Neuronal stem cell (in vitro differentiated cells): ENCODE measurements at places on chromosomes 5 and 9.

- DNase-seq: no peak
Measured at GRCh38 chr9:89887286-89887685, 282.5 kb downstream of the GADD45G start.

DNA sequence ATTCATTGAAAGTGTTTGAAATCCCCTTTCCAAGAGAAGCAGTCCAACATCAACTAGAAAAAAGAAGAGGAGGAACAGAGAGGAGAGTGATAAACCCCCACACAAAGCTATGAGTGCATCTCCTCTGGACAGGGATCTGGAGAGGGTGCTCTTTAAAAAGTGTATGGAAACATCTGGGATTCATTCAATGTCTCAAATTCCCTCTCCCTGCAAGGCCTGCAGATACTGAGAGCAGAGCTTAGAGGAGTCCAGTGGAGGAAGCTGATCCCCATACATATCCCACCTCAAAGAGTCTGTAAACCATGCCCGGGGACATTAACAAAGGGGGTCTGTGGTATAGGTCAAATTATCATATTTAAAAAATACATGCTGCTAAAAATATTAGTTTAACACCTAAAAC is 2.2 kb downstream of the SPOCK1 start:
- DNase-seq: no peak

- DNase-seq: peak; percentile 9
Measured at GRCh38 chr5:53109056-53109442, 508 bp downstream of the MOCS2 start.

DNA sequence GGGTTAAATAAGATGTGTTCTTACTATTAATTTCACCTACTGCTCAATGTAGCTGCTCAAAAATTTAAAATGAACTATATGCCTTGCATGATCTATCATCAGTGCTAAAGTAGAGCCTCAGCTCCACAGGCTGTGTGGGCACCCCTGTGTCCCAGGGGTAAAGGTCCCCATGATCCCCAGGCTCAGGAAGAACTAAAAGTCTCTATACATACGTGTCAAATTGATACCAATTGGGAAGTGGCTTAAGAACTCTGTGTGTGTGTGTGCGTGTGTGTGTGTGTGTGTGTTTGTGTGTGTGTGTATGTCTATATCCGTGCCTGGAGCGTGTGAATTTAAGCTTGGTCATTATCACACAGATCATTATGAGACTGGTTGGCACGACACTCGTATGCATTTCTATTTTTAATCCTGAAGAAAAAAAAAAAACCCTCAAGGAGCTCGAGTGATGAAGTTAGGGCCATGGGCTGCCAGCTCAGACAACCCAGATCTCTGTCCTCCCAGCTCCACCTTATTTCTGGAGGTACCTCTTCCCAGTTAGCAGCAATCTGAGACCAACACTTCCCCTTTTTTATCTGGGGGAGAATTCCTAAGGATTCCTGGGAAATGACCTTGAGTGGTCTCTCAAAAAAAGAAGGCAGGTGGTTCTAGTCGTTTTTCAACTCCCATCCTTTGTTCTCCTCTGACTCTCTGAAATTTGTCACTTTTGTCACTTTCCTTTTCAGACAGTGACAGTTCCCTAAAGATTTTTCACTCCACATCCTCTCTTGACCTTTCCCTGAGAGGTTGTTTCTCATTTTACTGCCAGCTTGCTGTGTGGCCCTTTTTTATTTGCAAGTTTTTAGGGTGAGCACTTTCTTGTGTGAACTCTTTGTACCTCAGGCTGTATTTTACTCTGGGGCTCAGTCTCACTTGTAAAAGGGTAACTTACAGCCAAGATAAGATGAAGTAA is 45.7 kb upstream of the CTXN3 start:
- no peak for DNase-seq

DNA sequence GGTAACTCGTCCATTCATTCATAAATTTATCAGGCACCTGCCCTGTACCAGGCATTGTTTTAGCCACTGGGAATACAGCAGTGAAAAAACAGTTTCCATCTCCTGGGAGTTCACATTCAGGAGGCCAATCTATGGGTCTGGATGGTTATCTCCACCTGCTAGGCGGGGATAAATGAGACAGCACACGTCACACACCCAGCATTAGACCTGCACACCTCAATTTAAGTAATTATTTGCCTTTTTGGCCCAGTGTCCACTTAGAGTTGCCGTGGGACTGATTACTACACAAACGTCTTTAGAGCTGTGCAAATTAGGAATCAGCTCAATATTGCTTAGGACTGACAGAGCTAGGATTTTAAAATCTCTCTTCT is 46.1 kb downstream of the STK10 start:
- no peak for DNase-seq

DNA sequence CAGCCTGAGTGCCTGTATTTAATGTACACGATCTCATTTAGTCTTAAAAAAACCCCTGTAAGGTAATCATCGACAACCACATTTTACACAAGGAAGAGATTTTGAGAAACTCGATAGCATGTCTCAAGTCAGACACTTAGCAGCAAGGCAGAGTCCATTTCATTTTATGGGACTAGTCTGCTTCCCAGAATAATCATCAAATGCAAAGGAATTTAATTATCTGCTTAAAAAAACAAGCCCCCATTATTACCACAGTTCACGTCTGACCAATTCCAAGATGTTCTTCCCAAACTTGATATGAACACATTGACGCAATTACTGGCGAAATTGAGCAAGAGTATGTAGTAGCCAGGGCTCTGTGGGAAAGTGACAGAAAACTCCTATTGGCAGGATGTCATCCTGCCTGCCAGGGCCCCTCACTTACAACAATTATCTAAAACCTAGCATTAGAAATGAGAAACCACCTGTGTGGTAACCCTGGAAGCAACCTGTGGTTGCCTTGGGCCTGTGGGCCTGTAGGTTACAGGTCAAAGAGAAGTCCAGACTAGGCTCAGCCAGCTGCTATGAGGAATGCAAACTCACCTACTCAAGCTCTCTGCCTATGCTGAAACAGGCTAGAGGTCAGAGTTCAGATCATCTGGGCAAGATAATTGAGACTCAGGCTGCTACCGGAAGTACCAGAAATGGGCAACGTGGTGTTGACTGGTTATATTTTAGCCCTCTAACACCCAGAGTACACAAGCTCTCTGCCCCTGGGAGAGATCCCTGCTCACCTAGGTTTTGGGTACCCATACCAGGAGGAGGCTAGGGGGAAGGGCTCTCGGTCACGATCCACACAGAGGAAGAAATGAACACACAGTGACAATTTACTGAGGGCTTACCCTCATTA is 1.6 kb downstream of the B4GALT1 start:
- no peak for DNase-seq

- DNase-seq: no peak
Measured at GRCh38 chr5:125499636-125500332, 753.3 kb upstream of the ZNF608 start.

- no peak for DNase-seq
Measured at GRCh38 chr5:7500256-7500655, 104.3 kb downstream of the ADCY2 start.

- DNase-seq: no peak
Measured at GRCh38 chr9:110432253-110432652, 94.6 kb upstream of the TXNDC8 start.

DNA sequence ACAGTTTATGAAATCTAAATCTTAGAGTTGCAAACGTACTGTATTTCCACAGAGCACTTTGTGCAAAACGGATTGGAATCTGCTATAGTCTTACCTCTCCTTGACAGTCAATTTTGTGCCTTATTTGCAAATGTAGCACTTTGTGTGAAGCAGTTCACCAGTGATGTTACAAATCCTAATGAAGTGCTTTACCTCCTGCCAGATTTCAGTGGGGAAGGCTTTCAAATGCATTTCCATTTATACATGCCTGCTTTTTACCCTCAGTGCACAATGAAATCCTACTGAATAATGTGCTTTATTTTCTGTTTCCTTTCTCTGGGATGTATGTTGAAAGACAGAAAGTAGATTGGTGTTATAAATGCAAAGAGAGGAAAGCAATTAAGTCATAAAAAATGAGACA is 2141.6 kb upstream of the C9orf72 start:
- no peak for DNase-seq

GRCh38 chr5:126030698-126031097 is 392.5 kb upstream of the GRAMD2B start:
- no peak for DNase-seq

GRCh38 chr5:170263906-170264305 is 31.1 kb downstream of the C5orf58 start:
- DNase-seq: no peak

DNA sequence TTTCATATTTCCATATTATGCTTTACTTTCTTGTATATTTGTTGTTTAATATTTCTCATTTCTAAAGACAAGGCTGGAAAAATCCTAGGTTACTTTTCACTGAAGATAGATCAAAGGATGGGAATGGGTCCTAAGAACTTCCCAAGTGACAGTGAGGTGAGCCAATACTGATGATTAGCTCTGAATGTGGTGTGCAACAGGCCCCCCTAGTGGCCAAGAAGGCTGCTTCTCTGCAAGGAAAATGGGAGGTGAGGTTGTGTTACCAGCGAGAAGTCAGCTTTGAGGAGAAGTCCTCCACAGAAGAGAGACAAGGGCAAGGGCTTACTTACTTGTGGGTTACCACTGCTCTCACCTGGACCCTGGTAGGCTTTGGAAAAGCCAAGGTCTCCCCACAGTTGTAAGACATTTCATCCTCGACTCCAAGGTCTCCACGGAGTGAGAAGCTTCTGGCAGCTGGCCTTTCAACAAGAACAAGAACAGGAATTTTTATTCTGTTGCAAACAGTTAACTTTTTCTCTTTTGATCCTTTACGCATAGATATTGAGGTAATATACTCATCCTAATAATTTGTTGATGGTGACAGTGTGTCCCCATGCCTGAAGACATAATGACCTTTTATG is 69.9 kb downstream of the MAMDC2 start:
- DNase-seq: peak; percentile 29

DNA sequence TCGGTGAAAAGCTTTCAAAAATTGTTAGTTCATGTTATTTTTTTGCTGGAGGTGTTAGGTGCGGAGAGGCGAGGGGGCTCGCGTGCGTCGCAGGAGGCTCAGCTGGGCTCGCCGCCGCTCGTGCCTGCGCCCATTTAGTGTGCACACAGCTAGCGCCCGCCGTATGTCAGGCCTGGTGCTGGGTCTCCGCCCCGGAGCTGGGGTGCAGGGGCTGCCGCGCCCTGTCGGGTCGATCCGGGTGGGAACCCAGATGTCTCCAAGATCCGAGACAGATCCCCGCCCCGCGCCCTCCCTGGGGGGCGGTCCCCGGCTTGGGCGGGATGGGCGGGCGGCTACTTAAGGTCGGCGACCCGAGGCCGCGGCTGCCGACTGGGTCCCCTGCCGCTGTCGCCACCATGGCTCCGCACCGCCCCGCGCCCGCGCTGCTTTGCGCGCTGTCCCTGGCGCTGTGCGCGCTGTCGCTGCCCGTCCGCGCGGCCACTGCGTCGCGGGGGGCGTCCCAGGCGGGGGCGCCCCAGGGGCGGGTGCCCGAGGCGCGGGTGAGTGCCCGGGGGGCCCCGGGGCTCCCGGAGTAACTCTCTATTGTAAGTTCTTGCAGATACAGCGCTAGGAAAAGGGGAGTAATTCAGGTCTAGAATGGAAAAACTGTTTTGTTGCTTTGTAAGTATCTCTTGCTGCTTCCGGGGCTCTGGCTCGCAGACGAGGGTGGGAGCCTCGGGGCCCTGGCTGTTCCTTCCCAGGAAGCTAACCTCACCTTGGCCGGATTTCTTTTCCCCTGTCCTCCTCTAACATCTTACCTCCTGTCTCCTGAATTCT is 31.7 kb downstream of the GSN start:
- no peak for DNase-seq

DNA sequence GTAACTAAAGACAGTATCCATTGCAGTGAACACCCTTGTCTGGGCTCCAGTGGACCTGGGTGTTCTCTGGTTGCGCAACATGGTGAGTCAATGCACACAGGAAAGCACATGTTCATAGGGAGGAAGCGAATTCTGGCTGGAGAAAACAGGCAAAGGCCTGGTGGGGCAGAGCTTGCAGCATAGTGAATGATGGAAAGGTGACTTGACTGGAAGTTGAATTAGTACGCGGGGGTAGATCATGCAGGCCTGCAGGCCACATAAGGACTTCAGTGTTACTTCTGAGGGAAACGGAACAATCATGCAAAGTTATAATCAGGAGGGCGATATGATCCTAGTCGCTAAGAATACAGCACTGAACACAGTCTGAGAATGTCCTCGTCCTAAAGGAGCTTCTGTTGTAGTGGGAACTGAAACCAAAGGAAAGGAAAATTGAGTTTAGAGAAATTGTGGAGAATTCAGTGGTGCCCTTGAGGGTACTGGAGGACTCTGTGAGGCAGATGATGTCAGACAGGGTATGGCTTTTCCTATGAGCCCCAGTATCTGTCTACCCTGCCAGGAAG is 71.9 kb upstream of the RANBP3L start:
- no peak for DNase-seq

GRCh38 chr9:16337322-16338029 is 533.0 kb downstream of the BNC2 start:
- no peak for DNase-seq

DNA sequence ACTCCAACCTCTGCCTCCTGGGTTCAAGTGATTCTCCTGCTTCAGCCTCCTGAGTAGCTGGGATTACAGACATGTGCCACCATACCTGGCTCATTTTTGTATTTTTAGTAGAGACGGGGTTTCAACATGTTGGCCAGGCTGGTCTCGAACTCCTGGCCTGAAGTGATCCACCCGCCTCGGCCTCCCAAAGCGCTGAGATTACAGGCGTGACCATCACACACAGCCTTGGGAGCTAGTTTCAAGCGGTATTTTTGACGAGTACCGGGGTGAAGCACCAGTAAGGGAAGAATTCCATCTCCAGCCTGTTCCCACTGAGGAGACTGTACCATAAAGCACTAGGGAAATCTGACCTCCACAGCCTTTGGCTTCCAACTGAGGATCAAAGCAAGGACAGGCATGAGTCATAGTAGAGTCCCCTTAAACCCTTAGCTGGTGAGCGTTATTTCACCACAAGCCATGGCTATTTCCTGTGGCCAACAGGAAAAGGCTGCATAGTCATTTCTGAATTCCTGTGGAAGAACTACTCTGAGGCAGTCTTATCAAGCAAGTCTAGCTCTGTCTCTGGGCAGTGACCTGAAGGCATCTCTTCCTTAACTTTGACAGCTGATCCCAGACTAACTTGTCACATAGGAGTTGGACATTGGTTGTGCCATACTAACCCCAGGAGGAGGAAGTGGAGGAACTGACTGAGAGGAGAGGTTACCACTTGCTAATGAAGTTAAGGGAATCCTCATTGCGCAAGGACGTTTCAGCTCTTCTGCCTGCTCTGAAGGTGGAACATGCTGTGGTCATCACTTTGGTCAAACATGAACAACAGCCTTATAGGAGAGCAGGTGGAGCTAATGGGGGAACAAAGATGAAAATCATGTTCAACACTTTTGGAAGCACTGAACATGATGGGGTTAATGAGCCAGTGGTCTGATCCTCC is 85.8 kb upstream of the DMRT1 start:
- DNase-seq: no peak

GRCh38 chr9:137456061-137456863 is 2.9 kb downstream of the NSMF start:
- DNase-seq: no peak

DNA sequence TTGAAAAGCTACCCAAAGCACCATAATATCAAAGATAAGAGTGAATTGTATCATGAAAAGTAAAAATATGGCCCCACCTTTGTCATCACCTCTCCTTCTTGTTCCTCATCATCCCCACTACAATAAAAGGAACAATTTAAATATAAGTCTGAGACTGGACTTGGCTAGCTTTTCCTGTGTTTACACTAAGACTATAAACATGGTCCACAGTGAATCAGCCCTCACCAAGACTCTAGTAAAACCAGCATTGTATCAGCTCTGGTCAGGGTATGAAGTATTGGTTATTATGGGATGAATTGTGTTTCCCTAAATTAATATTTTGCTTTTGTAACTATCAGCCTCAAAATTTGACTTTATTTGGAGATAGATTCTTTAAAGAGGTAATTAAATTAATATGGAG is 105.4 kb downstream of the SLC25A46 start:
- DNase-seq: no peak
